Effector CD4-positive, alpha-beta T cell (primary cell): ENCODE measurements at places on chromosomes 7 and 10.

- DNase-seq: no peak
Observed at GRCh38 chr7:32018845-32019578, 51.2 kb downstream of the PDE1C start.

DNA sequence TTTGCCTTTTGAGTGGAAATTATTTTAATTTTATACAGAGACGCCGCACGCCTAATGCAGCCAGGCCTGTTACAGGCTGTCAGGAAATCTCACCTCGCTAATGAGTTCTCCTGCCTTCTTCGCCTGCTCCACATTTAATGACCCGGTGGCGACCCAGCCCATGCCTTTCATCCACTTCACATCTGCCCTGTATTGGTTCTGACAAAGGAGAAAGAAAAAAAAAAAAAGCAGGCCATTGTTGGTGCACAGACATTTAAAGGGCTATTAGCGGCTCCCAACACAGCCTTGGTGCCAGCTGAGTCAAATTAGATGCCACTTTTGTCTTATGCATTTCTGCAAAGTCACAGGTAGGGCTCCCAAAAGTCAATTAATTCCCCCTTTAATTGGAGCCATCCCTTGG lies 43.3 kb downstream of the NRAP start:
- DNase-seq: no peak

DNA sequence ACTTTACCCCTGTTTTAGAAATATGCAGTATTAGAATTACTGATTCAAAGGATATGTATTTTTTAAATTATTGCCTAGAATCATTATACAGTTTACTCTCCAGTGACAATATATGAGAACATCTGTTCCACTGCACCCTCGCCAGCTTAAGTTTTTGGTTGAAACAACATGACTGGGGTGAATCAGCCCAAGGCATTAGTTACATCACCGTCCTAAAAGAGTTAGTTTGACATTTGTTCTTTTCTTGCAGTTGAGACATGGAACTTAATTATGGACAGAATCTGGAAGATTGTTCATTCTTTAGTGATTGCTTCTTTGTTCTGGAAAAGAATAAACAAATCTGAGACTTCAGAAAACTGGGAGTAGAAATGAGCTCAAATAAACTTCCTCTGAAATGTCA lies 167.3 kb upstream of the DKK1 start:
- DNase-seq: no peak

DNA sequence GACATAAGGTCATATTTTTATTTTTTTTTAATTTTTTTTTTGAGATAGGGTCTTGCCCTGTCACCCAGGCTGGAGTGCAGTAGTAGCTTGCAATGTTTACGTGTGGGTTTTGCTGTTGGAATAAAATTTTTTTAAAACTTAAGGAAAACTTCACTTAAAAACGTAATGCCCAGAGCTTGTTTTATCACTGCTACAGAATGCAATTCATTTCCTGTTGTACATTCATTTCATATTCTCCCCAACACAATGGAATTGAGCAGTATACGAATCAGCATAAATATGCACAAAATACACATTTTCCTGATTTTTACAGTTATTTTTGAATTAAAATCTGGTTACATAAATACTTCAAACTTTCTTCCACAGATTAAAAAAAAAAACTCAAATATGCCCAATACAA lies 40.3 kb downstream of the RSU1 start:
- no peak for DNase-seq

DNA sequence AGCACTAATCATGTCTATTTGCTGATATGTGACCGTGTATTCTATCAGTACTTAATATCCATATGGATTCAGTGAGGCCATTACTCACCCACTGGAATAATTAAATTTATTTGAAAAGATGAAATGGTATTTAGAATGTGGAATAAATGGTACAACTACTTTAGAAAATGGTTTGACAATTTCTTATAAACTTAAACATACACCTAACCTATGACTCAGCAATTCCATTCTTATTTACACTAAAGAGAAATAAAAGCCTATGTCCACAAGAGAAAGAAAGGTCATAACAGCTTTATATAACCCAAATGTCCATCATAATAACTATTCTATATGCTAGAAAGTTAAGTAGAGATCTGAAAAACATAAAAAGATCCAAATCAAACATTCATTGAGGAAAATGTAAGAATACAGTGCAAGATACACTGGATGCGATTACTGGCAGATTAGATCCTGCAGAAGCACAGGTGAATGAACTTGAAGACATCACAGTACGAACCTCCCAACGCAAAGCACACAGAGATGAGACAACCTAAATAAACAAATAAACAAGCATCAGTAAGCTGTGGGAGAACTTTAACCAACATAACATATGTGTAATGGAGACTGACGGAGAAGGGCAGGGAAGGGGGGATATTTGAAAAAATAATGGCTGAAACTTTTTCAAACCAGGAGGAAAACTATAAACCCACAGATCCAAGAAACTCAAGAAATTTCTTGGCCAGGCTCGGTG lies 51.9 kb downstream of the TNS3 start:
- no peak for DNase-seq

DNA sequence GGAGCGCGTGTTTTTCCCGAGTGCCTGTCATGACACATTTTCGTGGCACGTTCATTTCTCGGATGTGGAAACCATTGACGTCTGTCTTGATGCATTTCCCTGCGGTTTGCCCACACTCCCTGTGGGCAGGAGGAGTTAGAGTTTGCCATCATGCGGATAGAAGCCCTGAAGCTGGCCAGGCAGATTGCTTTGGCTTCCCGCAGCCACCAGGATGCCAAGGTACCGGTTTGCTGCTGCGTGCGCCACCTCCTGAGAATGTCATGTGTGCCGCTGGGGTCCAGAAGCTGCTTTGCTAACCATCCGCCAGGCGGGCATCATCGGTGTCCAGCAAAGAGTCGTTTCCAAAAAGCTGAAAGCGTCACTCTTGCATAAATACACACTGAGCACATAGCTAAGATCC lies 40.9 kb upstream of the BTBD16 start:
- no peak for DNase-seq

DNA sequence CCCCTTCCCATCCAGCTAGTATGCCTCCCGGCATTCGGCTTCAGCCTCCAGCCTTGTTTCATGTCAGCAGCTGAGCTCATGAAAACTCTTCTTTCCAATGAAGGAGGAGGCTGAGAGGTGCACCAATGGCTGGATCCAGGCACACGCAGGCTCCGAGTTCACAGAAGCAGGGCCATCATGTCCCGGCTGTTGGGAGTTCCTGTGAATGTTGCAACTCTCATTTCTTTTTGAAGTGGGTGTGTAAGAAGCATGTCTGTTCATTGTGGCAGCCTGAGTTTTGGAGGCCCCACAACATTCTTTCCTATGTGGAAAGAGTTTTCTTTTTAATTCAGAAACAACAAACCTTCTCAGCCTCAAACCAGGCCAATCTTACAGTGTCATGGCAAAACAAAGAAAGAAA lies 89.7 kb downstream of the PTPRE start:
- DNase-seq: no peak

DNA sequence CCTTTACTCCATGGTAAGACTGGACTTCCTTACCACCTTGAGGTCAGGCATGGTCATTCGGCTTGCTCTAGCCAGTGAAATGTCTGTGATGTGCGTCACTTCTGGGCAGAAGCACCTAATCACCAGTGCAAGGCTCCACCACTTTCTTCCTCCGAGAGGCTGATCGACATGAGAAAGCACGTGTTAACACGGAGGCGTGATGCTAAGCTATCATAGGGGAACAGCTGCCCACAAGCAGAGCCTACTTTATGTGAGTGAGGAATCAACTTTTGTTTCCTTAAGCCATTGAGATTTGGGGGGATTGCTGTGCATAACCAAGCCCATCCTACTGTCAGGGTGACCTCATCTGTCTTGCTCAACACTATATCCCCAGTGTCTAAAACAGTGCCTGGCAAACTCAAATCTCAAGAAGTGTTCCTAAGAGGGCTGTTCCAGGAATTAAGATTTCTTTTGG lies 23.1 kb upstream of the SAR1A start:
- no peak for DNase-seq

DNA sequence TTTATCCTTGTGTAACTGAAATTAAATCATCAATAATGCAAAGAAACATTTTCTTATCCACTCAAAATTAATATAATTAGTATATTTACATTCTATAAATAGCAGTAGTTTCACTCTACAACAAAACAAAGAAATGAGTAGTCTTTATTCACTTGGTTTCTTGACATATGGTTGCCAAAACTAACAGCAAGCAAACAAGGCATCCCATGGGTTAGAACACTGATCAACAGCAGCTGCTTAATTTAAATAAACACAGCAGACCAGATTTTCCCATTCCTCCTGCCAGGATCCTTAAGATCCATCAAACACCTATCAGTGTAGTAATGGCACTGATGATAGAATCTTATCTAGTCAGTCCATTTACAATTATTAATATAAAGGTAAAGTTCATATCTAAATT lies 22.1 kb downstream of the NCAPG2 start:
- no peak for DNase-seq

GRCh38 chr10:19640566-19641263 lies 175.5 kb upstream of the PLXDC2 start:
- DNase-seq: no peak
